Activated CD8-positive, alpha-beta memory T cell treated with anti-CD3 and anti-CD28 coated beads, Interleukin-2, amount 10 ng/mL, durations not matched to agents 7 days and 5 days (primary cell): ENCODE measurements at places on chromosomes 3 and 15. TPM values are rescaled to one million over a fixed set of nuclear protein-coding genes. Genes with fewer than 3 reads are reported as not detected.

DNA sequence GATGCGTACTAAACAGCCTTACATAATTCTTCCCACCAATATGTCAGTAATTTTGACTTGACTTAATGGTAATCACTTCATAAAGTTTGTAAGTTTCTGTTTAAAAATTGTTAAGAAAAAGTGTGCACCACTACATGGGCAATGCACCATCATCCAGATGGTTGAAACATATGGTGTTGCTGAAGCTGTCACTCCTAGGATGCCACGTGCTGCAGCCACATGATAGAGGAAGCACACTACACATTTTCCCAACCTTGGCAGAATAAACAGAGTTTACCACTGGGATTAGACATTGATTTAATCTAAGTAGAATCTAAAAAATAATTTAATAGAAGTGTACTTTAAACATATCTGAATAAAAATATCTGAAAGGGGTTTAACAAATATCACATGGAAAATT, 1209.9 kb downstream of the NSUN3 start:
- no peaks in the 10 kb centered on the region for H3K36me3 ChIP-seq
- no peaks in the 10 kb centered on the region for H3K4me1 ChIP-seq
- no peak overlapping the region for H3K27ac ChIP-seq
- no peak for DNase-seq
- H3K4me3 ChIP-seq, result no peak overlapping the region

GRCh38 chr3:129673897-129674797, 67.7 kb upstream of the PLXND1 start:
- peaks cover 5% of the 10 kb centered on the region for H3K36me3 ChIP-seq
- H3K27ac ChIP-seq, result no peak overlapping the region
- DNase-seq, result no peak
- H3K4me3 ChIP-seq, result no peak overlapping the region
- H3K27me3 ChIP-seq, result no peaks in the 10 kb centered on the region

DNA sequence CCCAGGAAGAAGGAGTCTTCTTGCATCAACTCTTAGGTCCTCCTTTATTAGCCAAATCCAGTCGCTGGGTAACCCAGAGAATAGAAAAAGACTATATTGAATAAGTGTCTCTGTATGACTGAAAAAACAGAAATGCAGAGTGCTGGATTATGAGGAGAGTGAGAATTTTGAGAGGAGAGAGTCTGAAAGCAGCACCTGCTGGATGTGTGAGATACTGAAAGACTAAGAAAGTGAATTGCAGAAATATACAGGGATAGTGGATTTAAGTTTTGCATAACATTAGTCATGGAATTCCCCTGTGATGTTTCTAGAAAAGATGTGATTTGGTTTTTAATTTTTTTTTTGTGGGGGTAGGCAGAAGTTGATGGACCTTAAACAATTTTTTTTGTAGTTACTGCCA, 296.5 kb downstream of the MECOM start:
- H3K36me3 ChIP-seq, result no peaks in the 10 kb centered on the region
- no peak overlapping the region for H3K27ac ChIP-seq
- H3K27me3 ChIP-seq, result peaks cover 2% of the 10 kb centered on the region
- H3K4me3 ChIP-seq, result no peak overlapping the region
- H3K4me1 ChIP-seq, result no peaks in the 10 kb centered on the region

Gene HCLS1
- 312 TPM for total RNA-seq

DNA sequence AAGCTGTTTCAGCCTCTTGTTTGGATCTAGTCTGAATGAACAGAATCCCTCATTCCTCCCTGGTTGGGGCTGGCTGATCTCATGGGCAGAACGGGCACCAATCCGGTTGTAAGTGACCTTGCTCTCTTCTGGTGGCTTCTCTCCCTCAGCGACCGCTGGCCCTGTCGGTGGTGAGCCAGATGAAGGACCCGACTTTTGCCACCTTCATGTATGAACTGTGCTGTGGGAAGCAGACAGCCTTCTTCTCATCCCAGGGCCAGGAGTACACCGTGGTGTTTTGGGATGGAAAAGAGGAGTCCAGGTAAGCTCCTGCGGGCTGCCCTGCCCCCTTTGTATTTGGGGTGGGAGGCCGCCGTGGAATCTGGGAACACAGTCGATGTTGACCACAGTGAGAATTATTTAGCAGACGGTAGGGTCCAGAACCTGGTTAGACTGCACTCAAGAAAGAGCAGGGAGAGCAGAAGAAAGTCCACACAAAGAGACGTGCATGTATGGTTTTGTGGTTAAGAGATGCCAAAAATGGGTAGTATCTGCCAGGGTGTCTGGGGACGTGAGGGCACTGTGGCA, 138.8 kb downstream of the LRRK1 start:
- H3K4me1 ChIP-seq, result peaks cover 2% of the 10 kb centered on the region
- H3K36me3 ChIP-seq, result no peaks in the 10 kb centered on the region
- no peak overlapping the region for H3K4me3 ChIP-seq
